ENCODE measurements at places on chromosomes 7 and 10. TPM values are rescaled to one million over a fixed set of nuclear protein-coding genes. Genes with fewer than 3 reads are reported as not detected.

The ANXA8L1 gene
- polyA plus RNA-seq, result not detected

The AHCYL2 gene
- polyA plus RNA-seq, result 5.5 TPM

The CCDC6 gene
- polyA plus RNA-seq, result 13.4 TPM

The RASSF4 gene
- polyA plus RNA-seq, result 0.69 TPM

The AGR2 gene
- polyA plus RNA-seq, result not detected

The OPN4 gene
- polyA plus RNA-seq, result not detected
